ENCODE measurements at places on chromosomes 13 and 19.

GRCh38 chr13:94711561-94712286 is 621 bp downstream of the SOX21 start:
- DNase-seq, result no peak

DNA sequence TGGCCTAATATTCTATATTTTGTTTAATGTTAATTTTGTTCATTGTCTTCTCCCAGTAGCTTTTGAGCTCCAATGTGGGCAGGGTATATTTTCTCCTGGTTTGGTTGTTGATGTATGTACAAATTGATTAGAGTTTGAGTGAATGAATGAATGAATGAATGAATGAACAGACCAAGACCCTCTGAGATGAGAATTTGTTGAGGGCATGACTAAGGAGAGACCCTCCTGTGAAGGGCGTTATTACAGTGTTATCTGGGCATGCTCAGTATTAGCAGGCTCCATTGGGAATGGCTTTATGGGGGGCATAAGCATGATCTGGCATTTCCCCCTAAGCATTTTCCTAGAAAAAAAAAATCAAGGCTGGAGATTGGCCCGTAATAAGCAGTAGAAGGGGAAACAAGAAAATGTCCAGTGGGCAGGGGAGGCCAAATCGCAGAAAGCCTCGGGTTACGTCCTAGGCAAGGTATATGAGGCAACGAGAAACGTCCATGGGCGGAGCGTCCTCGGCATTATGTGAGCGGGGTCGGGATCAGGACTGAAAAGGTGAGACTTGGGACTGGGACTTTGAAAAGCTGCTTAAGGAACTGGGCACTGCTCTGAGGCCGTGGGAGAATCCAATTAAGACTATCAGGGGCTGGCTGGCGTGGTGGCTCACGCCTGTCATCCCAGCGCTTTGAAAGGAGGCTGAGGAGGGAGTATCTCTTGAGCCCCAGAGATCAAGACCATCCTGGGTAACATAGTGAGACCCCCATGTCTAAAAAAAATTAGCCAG is 904 bp upstream of the ARHGAP33 start:
- DNase-seq, result no peak

DNA sequence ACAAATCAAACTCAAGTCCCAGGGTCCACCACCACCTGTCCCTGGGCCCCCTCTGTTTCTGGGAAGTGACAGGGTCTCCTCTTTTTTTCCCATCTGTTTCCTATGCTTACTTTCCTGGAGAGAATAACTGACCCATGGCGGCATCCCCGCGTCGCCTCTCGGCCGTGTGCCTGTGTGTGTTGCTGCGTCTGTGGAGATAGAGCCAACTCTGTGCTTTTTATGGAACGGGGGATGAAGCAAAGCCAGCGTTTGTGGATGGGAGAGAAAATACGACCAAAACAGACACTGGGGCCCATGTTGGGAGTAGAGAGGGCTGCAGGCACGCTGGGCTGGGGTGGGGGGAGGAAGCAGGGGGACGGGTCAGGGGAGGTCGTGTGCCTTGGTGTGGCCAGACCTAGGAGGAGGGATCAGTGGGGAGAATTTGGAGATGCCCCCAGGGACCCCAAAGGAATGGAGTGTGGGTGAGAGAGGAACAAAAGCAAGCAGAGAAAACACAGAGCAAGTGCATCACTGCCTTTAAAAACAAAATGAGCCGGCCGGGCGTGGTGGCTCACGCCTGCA is 16.6 kb downstream of the PLK5 start:
- DNase-seq, result no peak

DNA sequence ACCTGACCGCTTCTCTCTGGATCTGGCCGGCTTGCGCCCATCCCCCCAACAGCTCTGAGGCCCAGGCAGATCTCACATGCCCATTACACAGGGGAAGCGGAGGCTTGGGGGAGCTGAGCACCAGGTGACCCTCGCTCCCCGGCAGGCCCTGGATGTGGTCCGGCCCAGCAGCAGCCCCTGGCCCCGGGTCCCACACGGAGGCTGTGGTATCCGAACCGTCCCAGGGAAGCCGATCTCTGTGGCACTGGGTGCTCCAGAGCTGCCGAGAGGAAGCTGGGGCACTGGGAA is 27.7 kb downstream of the SBNO2 start:
- no peak for DNase-seq

DNA sequence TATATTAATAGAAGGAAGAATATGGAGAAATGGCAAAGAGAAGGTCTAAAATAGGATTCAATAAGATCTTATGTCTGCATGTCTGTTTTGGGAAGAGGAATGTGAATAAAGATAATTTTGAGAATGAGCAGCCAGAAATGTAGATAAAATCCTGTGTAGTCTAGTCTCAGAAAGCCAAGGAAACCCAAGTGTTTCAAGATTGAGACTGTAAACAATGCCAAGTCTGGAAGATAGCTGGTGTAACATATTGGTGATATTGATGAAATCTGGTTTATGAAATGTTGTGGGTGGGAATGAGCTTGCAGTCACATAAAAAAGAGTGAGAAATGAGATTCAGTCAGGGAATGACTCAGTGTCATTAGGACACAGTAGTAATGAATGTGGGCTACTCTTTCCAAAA is 1180.3 kb upstream of the PCDH20 start:
- DNase-seq, result no peak

GRCh38 chr19:55041627-55042343 is 3.7 kb upstream of the GP6 start:
- no peak for DNase-seq

Data from effector CD4-positive, alpha-beta T cell (primary cell).